ENCODE measurements at places on chromosomes 16 and 17.

- no peak for DNase-seq
These were observed 80.1 kb downstream of the CLEC16A start for GRCh38 chr16:11024333-11025053.

DNA sequence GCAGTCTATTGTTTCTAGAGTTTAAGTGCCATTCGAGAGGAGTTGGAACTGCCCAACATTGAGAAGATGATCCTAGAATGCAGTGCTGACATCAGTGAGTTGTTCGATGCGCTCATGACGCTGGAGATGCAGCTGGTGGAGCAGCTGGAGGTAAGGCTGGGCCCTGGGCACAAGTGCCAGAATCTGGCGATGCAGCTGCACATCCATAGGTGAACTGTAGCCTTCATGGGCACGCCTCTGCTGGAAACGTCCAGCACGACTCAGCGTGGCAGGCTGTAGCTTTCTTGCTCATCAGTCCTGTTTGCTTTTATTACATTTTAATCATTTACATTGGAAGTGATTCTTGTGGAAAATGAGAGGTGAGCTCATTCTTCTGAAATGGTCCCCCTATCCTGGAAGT lies 31.7 kb downstream of the DRC3 start:
- DNase-seq = no peak

- DNase-seq = no peak
These were observed 81.6 kb upstream of the CBX4 start for GRCh38 chr17:79920751-79921410.

DNA sequence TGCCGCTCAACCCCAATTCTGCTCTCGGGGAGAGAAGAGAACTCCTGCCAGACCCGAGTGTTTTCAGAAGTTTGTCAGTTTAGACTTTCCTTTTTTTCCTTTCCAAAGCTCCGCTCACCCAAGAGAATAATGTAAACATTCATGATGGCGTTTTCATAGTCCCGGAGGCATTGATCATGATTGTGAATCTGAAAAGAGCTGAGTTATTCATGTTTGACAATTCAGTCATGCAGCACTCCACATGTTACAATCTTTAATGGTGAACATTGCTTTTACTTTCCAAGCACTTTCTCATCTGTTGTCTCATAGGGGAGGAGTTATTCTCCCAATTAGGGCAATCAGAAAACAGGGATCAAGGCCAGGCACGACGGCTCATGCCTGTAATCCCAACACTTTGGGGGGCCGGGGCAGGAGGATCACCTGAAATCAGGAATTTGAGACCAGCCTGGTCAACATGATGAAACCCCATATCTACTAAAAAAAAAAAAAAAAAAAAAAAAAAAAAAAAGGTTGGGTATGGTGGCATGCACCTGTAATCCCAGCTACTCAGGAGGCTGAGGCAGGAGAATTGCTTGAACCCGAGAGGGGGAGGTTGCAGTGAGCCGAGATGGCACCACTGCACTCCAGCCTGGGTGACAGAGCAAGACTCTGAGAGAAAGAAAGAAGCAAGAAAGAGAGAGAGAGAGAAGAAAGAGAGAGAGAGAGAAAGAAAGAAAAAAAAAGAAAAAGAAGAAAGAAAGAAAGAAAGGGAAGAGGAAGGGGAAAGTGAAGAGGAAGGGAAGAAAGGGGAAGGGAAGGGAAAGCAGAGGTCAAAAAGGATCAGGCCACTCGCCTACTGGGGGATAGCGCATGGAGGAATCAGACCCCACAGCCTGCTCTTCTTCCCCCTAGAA lies 70.0 kb upstream of the TNRC6C start:
- DNase-seq = no peak

- no peak for DNase-seq
These were observed 21.4 kb downstream of the MPRIP start for GRCh38 chr17:17063546-17064122.

- DNase-seq = no peak
These were observed 24.0 kb downstream of the DUSP14 start for GRCh38 chr17:37513711-37514110.

DNA sequence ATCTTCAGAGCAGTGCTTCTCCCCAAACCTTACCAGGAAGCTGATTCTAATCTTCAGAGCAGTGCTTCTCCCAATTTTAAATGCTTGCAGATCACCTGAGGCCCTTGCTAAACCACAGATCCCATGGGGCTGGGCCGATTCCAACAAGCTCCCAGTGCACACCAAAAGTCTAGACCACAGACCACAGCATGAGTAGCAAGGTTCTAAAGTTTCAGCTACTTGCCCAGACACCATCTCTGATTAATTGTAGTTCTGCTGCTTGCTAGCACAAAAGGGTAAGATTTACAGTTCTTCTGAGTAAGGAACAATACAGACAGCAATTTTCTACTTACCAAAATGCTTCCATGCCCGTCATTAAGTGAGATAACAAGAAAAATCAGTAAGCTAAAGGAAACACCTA lies 12.2 kb downstream of the CLEC3A start:
- DNase-seq = no peak

GRCh38 chr17:55238931-55239297 lies 25.8 kb upstream of the HLF start:
- peak; percentile 79 for DNase-seq

DNA sequence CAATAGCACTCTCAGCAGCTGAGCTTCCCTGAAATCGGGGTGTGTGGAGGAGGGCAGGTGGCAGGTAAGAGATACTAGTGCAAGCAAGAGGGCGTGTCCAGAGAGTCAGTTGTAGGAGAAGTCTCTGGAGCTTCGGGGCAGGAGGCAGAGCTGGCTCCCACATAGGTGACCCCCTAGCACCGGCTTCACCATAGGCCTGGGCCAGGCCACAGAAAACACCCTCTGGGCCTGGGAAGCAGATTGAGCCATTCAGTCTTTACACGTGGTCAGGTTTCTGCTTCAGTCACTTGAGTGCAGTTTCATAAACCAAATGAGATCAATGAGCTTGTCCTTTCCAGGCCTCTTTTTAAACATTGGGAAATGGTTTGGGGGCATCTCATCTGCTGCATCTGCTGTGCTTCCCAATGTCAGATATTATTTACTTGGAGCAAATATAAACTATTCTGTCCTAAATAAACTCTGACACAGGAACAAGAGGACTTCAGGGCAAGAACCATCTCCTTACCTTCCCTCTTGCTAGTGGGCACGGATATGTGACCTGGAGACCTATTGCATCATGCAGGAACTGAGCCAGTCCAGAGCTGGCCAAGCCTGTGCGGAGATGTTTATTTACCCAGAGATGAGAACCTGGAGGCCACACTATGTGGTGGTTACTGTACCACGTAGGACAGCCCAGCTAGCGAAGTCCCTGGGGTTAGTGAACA lies 16.1 kb downstream of the CCR7 start:
- no peak for DNase-seq

GRCh38 chr16:90031186-90031930 lies 12.1 kb upstream of the DBNDD1 start:
- DNase-seq = no peak

GRCh38 chr16:81515281-81515680 lies 70.7 kb downstream of the CMIP start:
- DNase-seq = no peak

GRCh38 chr16:24346734-24347133 lies 90.6 kb downstream of the CACNG3 start:
- DNase-seq = no peak

All from Kasumi-1 (cell line).